ENCODE measurements at places on chromosomes 6 and 20.

DNA sequence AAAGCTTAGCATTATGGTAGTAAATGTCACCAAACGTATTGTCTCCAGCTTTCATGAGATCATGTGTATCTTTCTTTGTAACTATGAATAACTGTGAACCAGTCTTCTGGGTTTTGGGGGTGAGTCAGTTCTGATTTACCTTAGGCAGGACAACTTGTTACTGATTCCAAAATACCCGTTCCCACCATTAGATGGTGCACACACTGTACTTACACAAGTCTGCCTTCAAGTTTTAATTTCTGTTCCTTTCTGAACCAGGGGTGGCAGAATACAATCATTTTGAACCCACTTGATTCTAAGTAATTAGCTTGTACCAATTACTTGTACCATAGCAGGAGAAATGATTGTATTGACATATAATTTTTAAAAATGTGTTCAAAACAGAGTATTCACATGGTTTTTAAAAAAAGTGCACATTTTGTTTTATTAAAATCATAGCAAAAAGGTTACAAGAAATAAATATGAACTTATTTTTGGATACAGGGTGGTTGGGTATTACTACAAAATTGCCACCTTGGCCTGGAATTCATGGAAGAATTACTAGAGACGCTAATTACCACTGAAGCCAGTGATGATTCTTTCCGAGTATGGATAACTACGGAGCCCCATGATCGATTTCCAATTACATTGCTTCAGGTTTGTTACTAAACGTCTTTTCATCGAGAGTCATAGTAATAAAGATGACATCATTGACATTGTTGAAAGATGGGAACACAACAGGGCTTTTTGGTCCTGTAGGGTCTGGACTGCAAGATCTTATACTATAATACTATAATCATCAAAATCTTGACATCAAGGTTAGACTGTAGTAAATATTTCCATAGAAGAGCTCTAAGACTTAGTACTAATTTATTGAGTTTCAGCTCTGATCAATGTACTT lies 75.2 kb upstream of the GLP1R start:
- peak; percentile 79 for DNase-seq

GRCh38 chr6:109738255-109738654 lies 47.2 kb downstream of the FIG4 start:
- DNase-seq = no peak

DNA sequence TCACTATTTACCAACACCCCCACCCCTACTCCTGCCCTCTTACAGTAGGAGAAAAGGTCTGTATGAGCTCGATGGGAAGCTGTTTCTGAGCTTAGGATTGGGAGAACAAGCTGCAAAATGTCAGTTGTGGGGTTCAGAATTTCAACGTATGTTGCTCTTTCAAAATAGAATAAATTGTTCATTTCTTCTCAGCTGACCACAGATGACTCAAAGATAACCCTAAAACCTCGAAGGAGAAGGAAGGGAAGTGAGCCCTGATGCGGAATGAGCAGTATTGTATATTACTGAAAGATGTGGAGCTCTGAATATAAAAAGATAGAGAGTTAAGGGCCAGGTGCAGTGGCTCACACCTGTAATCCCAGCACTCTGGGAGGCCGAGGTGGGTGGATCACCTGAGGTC lies 35.9 kb upstream of the MYLIP start:
- no peak for DNase-seq

DNA sequence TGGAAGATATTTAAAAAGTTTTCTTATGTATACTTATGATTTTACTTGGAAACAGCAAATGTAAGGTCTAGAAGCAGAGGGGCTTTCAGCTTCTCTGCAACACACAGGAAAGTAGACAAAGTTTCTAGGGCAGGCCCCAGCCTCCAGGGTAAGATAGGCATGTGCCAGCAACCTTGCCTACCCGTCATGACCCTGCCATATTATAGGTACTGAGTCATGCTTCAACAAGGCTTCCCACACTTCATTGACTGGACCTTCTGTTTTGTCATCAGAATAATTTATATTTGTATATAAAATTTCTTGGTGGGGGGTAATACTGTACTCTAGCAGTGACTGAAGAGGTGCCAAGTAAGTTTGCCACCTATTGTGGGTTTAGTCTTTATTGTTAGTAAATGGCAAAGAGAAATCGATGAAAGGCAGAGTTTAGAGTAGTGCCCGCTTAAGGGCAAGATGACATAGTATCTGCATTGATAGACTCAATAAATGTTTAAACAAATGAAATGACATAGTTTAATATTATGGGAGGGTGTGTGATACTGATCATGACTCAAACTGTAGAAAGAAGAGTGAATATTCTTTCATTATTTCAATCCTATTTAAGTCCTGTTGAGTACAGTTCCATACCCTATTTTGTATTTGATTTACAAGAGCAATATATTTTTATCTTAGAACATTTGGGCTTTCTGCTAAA lies 95.6 kb downstream of the JARID2 start:
- DNase-seq = no peak

DNA sequence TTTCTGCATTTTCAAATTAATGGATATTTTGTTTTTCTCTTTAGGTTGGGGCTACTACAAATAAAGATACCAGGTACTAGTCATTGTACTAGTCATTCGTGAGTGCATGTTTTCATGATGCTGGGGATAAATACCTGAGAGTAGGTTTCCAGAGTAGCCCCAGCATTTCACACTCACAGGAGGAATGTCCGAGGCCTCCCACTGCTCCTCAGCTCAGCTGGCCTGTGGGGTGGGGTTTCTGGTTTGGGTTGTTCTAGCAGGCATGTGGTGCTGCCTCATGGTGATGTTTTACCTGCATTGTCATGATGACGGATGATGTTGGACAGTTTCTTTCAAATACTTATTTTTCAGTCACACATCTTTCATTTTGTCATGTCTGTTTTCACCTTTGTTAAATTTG lies 144.5 kb downstream of the SMOC2 start:
- DNase-seq = no peak

DNA sequence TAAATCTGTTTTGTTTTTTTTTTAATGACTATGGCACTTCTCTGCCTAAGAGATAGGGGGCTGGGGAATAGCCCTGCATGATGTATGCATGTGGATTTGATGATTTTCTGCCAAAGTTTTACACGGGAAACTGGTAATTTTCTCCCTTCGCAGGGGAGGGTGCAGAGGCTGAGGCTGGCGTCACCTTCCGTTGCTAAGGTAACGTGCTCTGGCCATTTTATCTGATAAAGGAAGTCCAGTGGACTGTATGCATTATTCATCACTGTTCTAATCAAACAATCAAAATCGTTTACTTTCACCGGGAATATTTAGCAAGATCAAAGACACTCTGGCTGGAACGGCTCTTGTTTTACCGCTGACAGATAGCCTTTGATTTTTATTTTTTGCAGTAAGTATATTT lies 789 bp downstream of the PHACTR1 start:
- DNase-seq = no peak

GRCh38 chr20:58179083-58179431 lies 49.4 kb downstream of the ANKRD60 start:
- no peak for DNase-seq

DNA sequence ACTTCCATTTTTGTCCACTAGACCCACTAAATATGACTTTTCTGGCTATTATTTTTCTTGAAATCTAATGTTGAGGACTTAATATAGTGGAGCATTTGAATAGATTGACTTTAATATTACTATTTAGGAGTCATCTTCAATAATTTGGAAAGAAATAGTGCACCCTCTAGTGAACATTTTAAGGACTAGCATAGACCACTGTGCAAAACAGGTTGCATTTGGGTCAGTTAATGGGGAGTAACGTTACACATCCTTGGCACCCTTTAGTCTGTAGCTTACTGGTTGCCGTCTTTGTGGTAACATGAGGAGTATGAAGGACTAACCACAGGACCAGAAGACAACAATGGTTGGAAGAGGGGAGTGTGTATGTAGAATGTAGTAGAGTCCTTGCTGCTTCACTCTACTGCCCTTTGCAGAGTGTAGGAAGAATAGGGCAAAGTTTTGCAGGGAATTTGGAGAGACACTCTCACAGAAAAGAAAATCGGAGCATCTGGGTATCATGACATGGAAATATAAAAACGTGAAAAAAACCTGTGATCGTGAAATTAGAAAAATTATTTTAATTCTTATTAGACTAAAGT lies 25.2 kb downstream of the RFPL4B start:
- DNase-seq = peak; percentile 56

- DNase-seq = no peak
Observed at GRCh38 chr6:73200247-73200646, 25.0 kb downstream of the KHDC1L start.

DNA sequence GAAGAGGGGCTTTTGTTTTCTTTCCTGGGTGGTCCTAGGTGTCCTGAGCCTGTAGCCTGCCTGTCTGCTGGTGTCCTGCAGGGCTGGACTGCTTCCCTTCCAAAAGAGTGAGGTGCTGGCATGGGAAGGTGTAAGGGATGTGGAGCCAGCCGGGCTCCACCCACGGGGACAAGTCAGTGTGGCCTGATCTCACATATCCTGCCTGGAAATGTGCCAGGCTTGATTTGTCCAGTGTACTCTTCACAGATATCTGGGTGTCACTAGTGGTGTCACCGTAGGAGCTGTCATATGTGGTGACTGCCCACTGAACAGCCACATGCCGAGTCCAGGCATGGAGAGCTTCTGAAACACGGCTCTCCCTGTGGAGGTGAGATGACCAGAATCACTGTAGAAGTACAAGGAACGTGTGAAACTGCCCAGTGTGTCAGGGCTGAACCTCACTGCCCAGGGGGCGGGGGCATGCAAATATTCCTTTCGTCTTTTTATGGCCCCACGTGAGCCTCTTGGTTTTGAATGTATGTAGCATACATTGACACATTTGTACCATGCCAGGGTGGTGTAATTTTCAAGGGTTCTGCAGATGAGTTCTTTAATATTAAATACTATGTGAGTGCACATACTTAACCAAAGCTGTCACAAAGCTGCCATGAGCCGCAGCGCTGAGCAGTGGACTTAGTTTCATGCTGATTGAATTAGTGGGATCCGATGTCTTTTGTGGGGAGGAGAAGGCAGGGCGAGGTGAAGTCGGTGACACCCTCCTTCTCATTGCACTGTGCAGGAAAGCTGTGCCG lies 55.8 kb downstream of the CDH4 start:
- no peak for DNase-seq

DNA sequence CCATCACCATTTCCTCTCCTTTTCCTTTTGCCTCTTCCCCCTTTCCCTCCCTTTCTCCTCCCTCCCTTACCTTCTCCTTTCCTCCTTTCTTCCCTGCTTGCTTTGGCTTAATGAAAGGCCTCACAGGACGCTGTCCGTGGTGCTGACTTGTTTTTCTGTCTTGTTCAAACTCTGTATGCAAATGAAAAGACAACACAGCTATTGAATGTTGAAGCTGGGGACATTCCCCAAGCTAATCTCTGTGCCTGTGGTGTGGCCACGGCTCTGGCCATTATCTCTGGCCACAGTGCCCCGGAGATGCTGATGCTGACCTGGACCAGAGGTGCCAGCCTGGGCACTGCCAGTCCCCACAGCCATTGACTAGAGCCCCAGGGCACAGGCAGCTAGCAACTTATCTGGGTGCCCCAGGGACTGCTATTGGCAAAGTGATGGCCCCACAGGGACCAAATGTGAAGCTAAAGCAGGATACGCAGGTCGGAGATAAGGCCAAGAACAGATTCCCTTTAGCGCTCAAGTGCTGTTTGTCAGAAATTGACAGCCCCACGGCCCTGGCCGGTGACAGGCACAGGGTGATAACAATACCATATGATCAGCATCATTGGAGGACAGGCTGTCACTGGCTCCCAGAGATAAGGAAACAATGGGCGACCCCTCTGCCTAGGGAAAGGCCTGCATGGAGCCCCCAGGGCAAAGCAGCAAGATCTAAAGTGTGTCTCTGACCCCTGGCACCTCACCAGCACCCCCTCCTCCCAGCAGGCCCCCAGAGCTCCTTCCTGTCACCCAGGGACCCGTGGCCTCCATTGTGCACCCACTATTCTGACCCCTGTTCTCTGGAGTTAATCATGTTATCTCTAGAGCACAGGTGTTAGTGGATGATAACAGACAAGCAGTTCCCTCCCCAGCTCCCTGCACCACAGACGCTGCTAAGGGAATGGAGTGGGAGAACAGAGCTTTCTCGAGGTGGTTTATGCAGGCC lies 31.6 kb upstream of the SLC32A1 start:
- peak; percentile 73 for DNase-seq

GRCh38 chr20:50341880-50342637 lies 151.4 kb downstream of the CEBPB start:
- DNase-seq = peak; percentile 37

DNA sequence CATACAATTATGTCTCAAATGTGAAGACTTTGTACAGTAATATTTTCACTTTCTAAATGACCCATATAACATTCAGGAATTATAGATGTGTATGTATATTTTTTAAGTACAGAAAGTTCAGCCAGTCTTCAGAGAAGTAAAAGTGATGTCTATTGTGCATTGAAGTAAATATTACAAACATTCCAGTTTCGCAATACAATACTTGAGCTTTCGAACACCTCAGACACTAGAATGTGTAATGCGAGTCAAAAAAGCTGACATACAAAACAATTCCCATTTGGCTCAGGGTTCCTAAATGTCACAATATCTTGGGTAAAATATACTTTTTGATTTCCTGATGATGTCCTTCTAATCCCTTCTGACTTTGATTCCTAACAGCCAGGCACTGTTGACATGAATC lies 101.4 kb downstream of the ZNF217 start:
- no peak for DNase-seq

Measured in NAMALWA (cell line).